ENCODE measurements at places on chromosomes 12 and 14.
A peak's percentile ranks its signal among the peaks of the same experiment; 100 is the strongest.

GRCh38 chr14:89164168-89165073 lies 252.6 kb downstream of the FOXN3 start:
- DNase-seq: no peak

GRCh38 chr12:67427336-67427735 lies 158.2 kb downstream of the CAND1 start:
- no peak for DNase-seq

GRCh38 chr14:99377951-99378350 lies 102.7 kb downstream of the SETD3 start:
- DNase-seq: no peak

GRCh38 chr12:114671443-114672411 lies 12.2 kb downstream of the TBX3 start:
- no peak for DNase-seq

GRCh38 chr12:110174373-110174996 lies 50.3 kb downstream of the IFT81 start:
- no peak for DNase-seq

- DNase-seq: no peak
These were observed 252.5 kb downstream of the TMEM132C start for GRCh38 chr12:128519426-128519825.

DNA sequence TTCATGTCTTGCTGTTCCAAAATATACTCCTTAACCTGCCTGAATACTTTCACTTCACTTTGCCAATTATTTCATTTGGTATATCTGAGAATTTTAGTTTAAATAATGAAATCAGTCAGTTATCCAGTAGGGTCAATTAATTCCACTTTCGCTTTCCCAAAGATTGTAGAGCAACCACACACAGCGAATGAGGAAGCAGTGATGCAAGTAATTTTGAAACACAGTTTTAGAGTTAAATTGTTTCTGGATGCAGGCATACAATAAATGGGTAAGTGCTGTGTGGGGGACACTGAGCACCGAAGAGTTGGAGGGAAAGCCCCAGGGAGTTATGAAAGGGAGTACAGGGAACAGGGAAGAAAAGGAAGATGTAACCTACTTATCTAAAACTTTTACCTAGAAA lies 62.8 kb downstream of the TSHR start:
- DNase-seq: no peak

DNA sequence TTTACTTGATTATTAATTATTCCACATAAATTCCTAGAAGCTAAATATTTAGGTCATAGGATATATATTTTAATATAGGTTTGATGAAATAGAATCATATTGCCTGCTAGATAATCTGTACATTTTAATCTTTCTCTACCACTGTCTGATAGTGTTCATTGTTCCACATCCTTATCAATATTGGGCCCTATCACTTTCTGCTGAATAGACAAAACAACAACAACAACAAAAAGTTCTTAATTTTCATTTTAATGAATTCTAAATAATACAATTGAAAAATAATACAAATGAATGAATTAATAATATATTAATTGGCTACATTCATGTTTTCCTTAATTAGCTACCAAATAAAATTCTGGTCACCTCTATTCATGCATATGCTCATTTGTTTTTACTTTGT lies 1437.2 kb downstream of the LRFN5 start:
- no peak for DNase-seq

- DNase-seq: no peak
These were observed 25.3 kb downstream of the PHLDA1 start for GRCh38 chr12:76006028-76006925.

GRCh38 chr14:65224799-65225198 lies 122.5 kb upstream of the MAX start:
- peak; percentile 64 for DNase-seq

DNA sequence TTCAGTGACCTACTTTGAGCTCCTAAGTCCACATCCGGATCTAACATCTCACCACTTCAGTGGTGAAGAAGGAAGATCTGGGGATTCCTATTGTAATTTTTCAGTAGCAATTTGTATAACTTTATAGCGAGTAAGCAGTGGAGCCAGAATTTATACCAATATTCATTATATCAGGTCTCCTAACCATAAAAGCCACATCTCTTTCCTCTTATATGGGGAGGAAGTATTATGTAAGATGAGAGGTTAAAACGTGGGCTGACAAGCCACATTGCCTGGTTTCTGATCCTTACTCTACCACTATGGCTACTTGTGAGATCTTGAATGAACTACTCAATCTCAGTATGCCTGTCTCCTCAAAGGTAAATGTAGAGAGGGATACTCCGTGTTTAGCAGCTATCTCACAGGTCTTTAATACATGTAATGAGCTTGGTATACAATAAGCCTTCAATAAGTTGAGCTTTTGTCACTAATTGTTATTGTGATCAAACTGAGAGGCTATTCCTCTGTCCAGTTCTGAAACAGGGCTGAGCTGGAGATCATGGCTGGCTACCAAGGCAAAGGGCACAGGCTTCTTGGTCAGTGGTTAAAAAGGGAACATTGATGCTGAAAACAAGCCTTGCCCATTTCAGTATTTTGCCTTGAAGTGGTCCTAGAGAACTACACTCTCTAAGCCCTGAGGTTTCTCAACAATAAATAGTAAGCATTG lies 3.3 kb upstream of the TMEM117 start:
- DNase-seq: no peak

All from nucleus accumbens (tissue), 56 donors.